Renal cortical epithelial cell (primary cell): ENCODE measurements at places on chromosomes 3 and 15. TPM values are rescaled to one million over a fixed set of nuclear protein-coding genes. Genes with fewer than 3 reads are reported as not detected.

GRCh38 chr3:139636511-139636910, 41.3 kb downstream of the NMNAT3 start:
- no peak for DNase-seq

DNA sequence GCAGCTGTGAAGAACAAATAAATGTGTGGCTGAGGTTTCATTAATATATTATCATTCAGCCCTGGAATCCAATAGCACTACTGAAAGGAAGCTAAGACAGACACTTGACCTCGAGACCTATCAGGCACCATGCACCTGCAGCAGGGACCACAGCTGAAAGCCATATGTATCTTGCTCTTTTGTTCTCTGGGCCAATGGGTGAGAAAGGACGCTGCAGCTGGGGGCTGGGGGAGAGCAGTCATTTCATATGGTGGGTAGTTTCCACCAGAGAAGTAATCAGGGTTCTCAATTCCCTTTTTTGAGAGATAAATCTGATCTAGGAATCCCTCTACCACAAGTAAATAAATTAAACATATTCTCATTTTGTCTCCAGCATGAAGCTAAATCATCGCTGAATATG, 225.6 kb upstream of the STRIT1 start:
- DNase-seq = no peak

Gene SLC38A3
- total RNA-seq = 1.8 TPM in 1 of 2 replicates, not detected in the other

DNA sequence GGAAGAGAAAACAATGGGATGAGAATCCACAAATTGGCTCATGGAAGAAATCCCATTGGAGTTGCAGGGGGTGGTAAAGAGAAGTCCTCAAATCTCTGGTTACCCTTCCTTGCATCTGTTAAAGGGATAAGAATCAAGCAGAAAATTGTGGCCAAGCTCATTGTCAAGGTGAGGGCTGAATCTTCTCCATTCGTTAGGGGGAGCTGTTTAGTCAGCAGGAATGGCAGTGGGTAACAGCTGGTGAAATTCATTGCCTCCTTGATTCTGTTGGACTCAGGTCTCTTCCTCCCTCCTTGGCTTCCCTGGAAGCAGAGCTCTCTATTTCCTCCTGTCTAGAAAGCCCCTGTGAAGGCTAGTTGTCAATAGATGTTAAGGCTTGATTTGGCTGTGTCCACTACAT, 343.1 kb upstream of the SEMA6D start:
- no peak for DNase-seq

Gene PLSCR5
- total RNA-seq = not detected in 2 replicates

DNA sequence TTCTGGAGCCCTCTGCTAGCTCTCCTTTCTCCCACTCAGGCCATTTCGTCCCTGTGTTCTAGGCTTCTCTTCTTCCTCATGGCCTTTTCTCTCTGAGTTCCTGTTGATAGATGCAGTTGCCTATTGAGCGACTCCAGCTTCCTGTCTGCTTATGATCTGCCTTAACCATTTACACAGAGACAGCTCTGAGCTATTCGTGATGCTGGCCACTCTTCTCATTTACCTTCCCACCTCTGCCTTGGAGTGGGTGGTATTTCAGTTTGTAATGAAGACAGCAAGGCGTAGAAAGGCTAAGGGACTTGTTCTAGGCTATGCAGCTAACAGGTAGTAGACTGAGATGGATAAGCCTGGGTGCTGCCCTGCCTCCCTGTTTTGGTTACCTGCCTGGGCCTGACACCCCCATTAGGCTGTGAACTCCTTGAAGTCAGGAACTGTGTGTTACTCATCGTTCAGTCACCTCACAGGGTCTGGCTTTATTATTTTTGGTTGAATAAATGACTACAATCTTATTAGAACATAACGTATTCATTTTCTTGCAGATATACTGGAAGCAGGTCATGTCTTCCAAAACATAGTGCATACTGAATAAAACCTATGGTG, 12.6 kb upstream of the ZBTB47 start:
- no peak for DNase-seq

DNA sequence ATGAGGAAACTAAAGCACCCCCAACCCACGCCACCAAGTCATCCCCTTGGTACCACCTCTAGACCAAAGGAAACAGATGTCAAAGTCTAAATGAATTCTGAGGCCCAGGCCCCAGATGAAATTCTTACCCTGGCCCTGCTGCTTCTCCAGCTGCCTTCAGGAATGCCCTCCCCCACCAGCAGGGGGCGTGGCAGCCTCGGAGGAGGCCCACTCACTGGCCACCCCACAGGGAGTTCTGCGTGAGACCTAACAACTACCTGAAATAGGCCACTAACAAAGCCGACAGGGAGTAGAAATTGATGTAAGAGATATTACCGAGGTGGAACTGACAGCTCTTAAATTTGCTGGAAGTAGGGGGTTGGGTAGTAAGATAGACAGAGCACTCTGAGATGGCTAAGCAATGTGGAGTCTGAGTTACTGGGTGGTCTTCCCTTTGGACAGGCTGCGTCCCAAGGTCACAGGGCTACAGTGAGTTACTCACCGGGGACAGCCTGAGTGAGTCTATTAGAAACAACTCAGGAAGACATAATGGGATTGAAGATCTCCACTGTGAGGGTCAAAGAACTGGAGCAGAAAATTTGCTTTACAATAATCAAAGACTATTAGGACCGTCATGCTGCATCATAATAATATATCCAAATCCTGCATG, 240.7 kb downstream of the SHOX2 start:
- no peak for DNase-seq

Gene SLC7A14
- 0.35 and 0.55 TPM in 2 replicates for total RNA-seq

- DNase-seq = no peak
Observed at GRCh38 chr3:39234651-39235050, 42.3 kb upstream of the XIRP1 start.
